ENCODE measurements at places on chromosomes 3 and 15.

- DNase-seq = no peak
Observed at GRCh38 chr3:17802950-17803349, 60.5 kb upstream of the TBC1D5 start.

- no peak for DNase-seq
Observed at GRCh38 chr3:194025119-194025518, 110.8 kb upstream of the HES1 start.

DNA sequence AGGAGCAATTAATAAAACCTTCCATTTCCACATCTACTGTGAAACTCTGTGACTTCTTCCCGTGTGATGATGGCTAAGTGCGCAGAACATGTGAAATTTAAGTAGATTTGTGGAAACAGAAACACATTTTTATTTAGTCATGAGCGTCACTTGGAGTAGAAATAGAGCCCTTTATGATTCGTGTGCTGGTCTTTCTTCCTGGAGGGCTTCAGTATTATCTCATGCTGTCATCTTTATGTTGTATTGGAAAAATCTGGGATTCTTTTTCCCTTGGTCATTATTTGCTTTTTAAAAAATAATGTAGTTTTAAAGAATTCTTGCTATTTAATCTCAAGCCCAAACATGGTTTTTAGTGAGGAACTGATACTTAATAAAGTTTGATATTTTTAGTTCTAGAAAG is 284.0 kb upstream of the CTDSPL start:
- no peak for DNase-seq

- no peak for DNase-seq
Observed at GRCh38 chr15:100940767-100941379, 21.7 kb downstream of the LRRK1 start.

GRCh38 chr3:196398782-196399181 is 33.4 kb downstream of the UBXN7 start:
- DNase-seq = no peak

- DNase-seq = no peak
Observed at GRCh38 chr3:132756108-132756650, 34.0 kb upstream of the NPHP3 start.

DNA sequence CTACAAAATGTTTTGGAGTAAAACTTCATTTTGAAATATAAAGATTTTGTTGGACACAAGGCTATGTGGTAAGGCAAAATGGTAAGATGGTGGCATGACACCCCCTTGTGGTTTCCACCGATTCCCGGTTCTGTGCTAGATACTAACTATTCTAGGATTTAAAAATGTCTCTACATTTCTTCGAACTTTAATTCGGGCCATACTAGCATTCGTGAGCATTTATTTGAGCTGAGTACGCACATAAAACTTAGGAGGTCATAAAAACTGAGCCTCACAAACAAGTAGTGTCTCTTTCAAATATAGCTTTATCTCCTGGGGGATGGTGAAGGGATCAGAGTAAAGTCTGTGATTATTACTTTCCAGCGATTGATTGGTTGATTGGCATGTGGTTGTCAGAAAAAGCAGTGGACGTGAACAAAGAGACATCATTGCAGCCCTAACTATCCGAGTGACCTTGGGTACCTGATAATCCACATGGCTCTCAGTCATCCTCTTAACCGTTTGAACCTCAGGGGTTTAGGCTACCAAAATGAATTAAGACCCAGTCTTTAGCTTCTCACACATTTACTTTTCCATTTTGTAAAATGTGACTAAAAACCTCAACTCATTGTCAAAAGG is 1.1 kb upstream of the ZNF639 start:
- DNase-seq = no peak

DNA sequence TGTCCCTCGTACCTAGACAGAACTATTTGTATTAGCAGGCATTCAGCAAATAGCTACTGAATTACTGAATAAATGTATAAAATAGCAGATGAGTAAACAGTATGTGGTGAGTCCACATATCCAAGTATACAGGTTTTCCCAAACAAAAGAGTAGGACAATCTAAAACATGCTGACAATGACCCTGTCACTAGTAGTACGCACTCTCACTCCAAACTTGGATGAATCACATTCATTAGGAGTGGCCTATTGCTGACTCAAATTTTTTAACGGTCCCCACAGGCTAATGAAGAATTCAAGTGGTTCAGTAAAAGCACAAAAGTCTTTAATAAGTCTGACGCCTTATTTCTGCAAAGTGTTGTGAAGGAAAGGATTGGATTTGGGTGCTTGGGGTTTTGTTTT is 449.3 kb upstream of the THBS1 start:
- no peak for DNase-seq

GRCh38 chr15:47678040-47678439 is 39.3 kb upstream of the SEMA6D start:
- no peak for DNase-seq

DNA sequence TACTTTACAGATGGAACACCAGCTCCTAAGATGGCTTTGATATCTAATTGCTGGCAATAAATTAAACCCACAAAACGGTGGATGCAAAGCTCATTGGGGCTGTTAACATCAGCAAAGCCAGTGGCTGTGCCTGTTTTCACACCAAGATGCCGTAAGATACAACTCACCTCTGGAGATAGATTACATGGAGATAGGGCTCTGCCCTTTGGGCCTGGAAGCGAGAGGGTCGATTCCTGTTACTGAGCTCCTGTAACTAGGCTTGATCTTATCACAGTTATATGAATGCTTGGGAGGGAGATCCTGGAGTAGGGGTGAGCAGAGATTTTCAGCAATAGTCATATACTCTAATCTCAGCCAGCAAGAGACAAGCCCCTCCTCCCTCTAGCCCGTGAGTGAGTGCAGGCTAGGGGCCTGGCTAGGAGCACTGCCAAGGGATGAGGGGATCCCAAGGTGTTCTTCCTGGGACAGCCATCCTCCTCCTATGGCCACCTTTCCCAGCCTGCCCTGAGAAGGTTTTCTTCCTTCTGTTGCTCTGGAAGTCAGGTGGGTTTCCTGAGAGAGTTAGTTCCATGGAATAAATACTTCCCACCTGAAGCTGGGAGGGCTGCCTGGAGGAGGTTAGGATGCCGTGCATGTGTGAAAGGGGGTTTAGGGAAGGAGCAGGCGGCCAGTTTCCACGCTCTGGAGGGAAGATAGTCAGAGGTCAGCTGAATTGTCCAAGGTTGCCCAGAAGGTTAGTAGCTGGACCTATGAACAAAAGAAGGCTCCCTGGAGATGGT is 18.1 kb upstream of the DOCK3 start:
- DNase-seq = no peak

- DNase-seq = no peak
Observed at GRCh38 chr15:77904436-77904821, 173.1 kb downstream of the TBC1D2B start.

GRCh38 chr3:175192536-175192935 is 333.4 kb downstream of the NAALADL2 start:
- no peak for DNase-seq

- no peak for DNase-seq
Observed at GRCh38 chr3:170863816-170864215, 6.2 kb downstream of the RPL22L1 start.

GRCh38 chr3:105187344-105187743 is 179.4 kb upstream of the ALCAM start:
- DNase-seq = no peak

DNA sequence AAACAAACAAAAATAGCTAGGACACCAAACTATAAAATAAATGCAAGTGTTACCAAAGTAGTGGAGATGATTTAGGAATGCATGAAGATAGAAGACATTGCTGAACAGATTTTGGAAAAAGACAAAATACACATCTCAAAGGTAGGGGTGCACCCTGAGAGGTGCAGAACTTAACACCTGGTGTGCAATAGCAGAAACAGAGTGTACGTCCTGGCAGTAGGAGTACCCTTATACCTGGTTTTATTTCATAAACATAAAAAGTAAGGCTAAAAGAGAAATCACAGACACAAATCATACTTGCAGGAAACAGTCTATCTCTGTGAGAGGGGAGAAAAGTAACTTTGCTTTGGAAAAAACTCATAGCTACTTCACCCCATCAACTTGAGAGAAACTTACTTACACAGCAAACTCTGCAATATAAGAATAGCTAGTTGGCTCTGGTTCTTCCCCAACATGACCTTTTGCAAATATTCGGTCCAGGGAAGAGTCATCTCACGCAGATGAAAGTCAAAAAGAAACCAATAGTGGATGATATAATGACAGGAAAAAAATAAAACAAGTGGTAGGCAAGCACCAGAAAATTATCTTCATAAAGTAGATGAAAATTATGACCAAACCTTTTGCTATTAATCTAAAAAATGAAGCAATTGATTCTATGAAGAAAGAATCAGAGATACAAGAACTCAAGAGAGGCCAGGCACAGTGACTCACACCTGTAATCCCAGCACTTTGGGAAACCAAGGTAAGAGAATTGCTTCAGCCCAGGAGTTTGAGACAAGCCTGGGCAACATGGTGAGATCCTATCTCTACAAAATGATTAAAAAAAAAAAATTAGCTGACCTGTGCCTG is 108.9 kb upstream of the BNIP2 start:
- no peak for DNase-seq

- no peak for DNase-seq
Observed at GRCh38 chr15:72614810-72615532, 39.5 kb upstream of the GOLGA6B start.

GRCh38 chr15:101811902-101812301 is at the start of gene OR4F15:
Gene OR4F15, plus strand, starts transcription at chr15:101812202. Its CDS starts 5,985 bp downstream, at chr15:101818187.
- no peak for DNase-seq

DNA sequence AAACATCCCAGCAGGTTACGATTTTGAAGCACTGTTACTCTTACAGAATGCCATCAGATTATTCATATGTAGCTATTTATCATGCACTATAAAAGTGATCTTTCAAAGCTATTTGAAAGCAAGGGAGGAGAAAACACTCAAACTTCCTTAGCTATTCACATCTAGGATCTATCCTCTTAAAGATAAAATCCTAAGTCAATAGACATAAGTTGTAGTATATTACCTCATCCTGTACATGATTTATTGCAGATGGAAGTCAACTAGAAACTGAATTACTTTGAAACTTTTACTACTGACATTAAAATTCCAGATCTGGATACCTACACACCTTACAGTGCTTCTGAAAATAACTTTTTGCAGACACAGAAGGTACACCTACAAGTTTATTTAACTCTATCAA is 197.2 kb downstream of the MEIS2 start:
- no peak for DNase-seq

DNA sequence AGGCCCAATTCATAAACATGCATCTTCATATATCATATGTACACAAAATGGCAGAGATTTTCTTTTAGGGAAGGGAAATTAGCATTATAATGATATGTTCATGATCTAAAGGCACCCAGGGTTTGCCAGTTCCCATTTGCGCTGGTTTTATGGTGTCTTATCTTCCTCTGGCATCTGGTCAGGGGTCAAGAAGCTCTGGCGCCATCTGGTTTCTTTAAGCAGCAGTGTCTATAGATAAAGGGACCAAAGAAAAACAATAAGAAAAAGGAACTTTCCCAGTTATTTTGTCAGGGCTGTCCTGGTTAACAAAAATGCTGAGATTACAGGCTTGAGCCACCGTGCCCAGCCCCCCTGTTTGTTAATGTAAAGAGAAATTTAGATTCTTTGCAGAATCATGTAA is 3.3 kb upstream of the DCP1A start:
- no peak for DNase-seq

- no peak for DNase-seq
Observed at GRCh38 chr3:104952146-104952972, 414.4 kb upstream of the ALCAM start.

DNA sequence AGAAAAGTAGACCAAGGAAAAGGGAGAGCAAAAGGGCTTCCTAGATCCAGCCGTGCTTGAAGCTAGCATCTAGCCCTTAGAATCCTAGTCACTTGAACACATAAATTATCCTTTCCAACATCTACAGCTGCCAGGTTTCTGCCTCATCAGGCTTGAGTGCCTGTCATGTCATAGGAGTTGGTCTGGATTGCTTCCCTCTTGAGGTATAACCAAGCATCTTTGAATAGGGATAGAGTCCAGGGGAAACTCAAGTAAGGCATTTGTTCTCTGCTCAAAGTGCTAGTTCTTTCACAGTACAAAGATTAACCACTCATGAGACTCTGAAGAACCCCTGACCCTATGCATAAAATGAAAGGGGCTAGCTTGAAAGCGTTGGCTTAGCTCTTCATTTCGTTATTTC is 72.3 kb downstream of the SLCO3A1 start:
- DNase-seq = no peak

GRCh38 chr15:29687939-29688505 is 134.2 kb downstream of the TJP1 start:
- DNase-seq = no peak

DNA sequence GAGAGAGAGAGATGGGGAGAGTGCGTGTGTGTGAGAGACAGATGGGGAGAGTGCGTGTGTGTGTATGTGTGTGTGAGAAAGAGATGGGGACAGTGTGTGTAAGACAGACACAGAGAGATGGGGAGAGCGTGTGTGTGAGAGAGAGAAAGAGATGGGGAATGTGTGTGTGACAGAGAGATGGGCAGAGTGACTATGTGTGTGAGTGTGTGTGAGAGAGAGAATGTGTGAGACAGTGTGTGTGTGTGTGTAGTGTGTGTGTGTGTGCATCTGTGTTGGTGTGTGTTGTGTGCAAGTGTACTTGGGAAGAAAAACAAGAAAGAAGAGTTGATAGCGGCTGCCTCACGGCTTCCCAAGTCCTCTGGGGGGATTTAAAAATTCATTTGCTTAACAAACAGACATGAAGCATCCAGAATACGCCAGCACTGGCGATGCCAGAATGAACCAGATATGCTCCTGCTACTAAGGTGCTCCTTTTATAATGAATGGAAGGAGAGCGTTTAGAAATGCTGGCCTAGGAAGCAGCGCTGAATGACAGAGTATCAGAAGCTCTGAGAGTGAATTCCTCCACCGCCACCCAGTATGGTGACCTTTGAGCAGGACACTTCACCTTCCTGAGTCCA is 186.1 kb upstream of the TSC22D2 start:
- DNase-seq = no peak

DNA sequence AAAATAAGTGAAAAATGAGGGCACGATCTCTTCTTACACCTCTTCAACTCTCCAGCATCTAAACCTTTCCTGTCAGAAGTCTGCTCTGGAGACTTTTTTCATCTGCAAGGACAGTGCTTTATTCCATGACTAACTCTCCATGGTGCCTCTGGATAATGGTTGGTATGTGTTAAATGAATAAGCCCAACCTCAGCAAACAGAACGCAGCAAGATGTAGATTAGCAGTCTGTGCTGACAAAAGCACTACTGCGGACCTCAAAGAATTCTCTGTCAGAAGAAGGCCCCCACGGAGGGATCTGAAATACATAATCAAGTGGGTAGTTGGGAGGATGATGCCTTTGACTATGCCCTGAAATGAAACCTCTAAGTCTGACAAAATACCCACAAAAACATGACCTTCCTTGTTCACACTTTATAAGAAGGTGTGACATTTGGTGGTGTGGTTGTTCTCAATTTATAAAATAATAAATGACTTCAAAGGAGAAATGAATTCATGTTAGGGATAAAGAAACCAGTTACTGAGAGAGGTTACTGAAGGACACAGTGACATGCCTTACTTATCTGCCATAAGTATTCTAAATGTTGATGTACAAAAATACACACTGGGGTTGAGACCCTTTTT is 43.2 kb upstream of the ADCY5 start:
- DNase-seq = no peak
